GM23338 (cell line): ENCODE measurements at places on chromosomes 11 and 22. TPM values are rescaled to one million over a fixed set of nuclear protein-coding genes. Genes with fewer than 3 reads are reported as not detected.

MYO18B gene
- total RNA-seq, result 0.27 and 0.45 TPM in 2 replicates

CCDC15 gene
- 3.3 and 8.0 TPM in 2 replicates for total RNA-seq

IGF2 gene
- total RNA-seq, result 0.70 and 1.4 TPM in 2 replicates

ARHGAP8 gene
- 45.4 and 62.8 TPM in 2 replicates for total RNA-seq

ABTB2 gene
- total RNA-seq, result 9.9 and 12.1 TPM in 2 replicates

USP47 gene
- total RNA-seq, result 32.1 and 36.7 TPM in 2 replicates

MS4A1 gene
- total RNA-seq, result not detected in 2 replicates

C11orf21 gene
- total RNA-seq, result not detected in 2 replicates

FAM83F gene
- 13.5 and 15.9 TPM in 2 replicates for total RNA-seq

FAT3 gene
- 64.2 and 78.0 TPM in 2 replicates for total RNA-seq

CDC42EP1 gene
- total RNA-seq, result 8.5 and 10.2 TPM in 2 replicates

DNA sequence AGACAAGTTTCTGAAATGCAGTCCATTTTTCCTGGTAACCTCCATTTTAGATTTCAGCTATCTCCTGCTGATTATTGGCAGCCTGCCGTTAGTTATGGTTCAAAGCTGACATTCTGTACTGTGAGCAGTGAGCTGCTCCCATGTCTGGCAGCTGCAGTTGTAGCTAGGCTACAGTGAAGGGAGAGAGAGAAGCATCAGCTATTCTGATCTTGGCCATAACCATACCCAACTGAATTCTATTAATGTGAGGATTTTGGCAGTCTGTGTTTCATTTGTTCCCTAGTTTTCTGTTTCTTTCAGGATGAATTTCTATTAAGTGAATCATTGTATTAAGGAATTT, 33.4 kb downstream of the SIK2 start:
- no peak for DNase-seq

DNA sequence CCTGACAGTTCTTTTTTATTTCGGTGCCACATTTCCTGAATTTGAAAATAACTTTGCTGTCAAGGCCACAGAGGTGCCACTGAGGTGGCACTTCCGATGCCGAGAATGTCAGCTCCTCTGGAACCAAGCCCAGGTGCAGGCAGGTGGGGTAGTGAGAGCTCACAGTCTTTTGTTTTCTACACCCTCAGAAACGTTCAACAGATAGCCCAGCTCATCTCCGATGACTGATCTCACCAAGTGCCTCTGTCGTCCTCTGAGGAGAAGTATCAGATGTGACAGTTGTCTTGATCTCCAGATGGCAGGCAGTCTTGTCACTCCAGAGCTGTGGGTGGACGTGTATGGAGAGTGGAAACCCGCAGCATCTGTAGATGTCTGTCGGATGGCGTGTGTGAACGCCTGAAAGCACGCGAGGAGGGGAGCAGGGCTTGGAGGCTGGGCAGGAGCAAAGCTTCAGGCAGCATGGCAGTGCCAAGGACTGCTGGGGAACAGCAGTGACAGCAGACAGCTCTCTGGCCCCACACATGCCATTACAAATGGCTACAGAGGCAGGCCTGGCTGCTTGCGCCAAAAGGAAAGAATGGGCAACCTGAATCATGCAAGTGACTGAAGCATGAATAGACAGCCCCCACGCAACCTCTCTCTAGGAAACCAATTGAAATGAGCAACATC, 877.0 kb downstream of the OPCML start:
- no peak for DNase-seq

DNA sequence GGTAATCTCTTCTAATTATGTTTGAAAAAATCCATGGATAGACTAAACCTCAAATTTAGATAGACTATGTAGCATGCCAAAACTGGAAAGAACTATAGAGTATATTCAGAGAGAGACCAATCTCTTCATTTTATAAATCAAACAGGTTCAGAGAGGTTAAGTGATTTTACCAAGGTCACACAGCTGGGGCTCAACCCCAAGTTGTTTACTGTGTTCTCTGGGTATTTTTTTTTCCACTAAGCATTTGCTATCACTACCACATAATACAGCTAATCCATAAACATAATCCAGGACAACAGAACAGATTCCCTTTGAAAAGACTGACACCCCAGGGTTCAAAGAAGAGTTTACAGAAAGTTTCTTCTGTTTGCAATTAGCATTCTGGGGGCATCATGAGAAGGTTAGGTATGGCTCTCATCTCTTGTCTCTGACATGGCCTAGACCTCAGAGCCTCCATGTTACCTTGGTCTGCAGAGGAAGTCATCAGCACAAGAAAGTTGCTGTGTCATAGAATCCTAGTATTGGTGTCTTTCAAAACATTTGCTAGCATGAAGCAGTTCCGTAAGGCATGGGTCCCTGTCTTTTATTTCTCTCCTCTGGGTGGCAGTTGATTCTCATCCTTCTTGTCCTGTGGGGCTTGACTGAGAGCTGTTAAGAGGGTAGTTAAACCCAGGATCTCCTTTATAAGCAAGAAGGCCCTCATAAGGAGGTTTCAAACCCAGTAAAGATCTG, 94.5 kb upstream of the HSD17B12 start:
- DNase-seq, result peak; percentile 37

- peak; percentile 42 for DNase-seq
Observed at GRCh38 chr11:27395556-27396258, 32.7 kb upstream of the CCDC34 start.

GRCh38 chr11:111046291-111046690, 199.2 kb upstream of the POU2AF2 start:
- no peak for DNase-seq

DNA sequence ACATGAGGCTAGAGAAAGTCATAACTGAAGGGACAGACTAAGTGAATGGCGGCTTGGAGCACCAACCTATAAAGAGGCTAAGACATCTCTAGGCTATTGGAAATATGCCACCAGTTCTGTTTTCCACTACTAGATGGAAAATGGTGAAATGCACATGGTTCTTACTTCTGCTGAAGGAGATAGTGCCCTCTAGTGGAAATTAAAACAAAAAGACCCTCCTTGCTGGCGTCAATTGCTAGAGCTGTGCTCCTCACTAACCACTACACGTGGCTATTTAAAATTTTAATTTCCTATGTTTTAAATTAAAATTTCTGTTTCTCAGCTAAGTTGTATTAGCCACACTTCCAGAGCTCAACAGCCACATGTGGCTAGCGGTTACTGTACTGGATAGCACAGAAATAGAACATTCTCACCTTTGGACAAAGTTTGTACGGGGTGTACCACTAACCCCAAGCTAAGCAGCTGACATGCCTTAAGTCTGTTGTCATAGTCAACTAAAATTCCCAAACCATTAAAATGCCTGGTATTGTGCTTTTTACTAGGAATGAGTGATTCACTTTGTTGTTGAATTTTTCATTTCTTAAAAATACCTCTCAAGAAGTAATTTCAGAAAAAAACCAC, 34.1 kb upstream of the CALCA start:
- DNase-seq, result peak; percentile 84

- no peak for DNase-seq
Observed at GRCh38 chr11:5203366-5203765, 2.9 kb upstream of the OR51V1 start.

- no peak for DNase-seq
Observed at GRCh38 chr11:30582726-30583125, 3.4 kb downstream of the MPPED2 start.

DNA sequence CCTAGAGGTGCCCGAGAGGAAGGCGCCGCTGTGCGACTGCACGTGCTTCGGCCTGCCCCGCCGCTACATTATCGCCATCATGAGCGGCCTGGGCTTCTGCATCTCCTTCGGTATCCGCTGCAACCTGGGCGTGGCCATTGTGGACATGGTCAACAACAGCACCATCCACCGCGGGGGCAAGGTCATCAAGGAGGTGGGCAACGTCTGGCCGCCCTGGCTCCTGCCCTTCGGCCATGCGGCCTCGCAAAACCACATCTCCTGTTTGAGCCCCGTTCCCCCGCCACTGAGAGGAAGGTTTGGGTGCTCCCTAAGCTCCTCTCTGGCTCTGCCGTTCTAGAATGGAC, 3.4 kb downstream of the SLC17A6 start:
- peak; percentile 63 for DNase-seq

- DNase-seq, result peak; percentile 51
Observed at GRCh38 chr11:130403271-130403804, 25.1 kb downstream of the ADAMTS8 start.

DNA sequence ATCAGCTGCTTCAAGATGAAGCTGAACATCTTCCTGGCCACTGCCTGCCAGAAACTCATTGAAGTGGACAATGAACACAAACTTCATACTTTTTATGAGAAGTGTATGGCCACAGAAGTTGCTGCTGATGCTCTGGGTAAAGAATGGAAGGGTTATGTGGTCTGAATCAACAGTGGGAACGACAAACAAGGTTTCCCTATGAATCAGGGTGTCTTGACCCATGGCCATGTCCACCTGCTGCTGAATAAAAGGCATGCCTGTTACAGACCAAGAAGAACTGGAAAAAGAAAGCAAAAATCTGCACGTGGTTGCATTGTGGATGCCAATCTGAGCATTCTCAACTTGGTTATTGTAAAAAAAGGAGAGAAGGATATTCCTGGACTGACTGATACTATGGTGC, 22.2 kb upstream of the BIRC3 start:
- no peak for DNase-seq

GRCh38 chr11:101030692-101031091, 98.9 kb downstream of the PGR start:
- DNase-seq, result no peak

GRCh38 chr11:125075242-125075625, 12.1 kb downstream of the SLC37A2 start:
- DNase-seq, result no peak

DNA sequence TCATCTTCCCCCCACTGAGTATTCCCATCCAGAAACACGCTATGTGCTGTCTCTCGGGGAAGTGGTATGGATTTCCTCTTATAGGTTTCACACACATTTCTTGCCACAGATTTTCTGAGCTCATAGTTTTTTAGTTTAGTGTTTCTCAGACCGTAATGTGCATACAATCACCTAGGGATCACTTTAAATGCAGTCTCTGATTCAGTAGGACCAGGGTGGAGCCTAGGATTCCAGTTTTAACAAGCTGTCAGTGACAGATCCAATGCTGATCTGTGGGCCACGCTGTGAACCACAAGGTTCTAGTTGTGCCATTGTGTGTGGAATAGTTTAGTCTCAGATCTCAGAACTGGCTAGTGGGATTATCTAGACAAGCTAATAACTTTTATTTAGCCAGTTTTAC, 23.7 kb upstream of the CXCR5 start:
- DNase-seq, result no peak

- no peak for DNase-seq
Observed at GRCh38 chr11:1333860-1334259, 24.4 kb upstream of the TOLLIP start.

- DNase-seq, result no peak
Observed at GRCh38 chr11:94017446-94017845, 3.7 kb upstream of the HEPHL1 start.

GRCh38 chr11:103690356-103690755, 346.1 kb upstream of the DDI1 start:
- DNase-seq, result no peak

DNA sequence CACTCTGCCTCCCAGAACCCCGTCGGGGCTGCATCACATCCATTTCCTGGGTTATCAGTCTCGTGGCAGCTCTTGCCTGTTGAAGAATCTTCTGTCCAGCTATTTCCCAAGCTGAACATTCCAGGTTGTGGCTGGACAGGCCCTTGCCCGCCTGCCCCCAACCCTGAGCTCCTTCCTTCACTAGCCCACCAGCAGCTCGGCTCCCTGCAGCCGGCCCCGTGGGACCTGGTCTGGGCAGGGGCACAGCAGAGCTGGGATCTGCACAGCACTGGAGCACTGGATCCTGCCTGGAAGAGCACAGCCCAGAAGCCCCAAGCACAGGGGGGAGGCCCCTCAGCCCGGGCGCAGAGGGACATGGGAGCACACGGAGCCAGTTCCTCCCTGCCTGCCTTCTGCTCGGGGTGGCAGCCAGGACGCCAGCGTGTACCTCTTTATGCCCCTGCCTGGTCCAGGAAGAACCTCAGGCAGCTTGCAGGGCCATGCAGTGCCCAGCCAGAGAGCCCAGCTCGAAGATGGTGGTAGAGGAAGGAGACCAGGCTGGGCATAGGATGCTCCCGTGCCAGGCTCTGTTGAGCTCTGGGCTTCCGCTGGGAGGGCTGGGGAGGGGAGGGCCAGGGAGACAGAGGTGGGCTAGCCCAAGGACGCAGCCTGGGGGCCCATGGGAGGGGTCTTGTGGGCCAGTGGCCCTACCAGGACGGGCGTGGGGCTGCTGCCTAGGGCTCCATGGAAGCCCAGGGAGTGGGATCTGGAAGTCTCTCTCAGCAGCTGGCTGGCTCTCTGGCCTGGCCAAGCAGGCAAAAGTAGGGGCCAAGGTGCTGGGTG, 16.6 kb upstream of the GNB1L start:
- no peak for DNase-seq

DNA sequence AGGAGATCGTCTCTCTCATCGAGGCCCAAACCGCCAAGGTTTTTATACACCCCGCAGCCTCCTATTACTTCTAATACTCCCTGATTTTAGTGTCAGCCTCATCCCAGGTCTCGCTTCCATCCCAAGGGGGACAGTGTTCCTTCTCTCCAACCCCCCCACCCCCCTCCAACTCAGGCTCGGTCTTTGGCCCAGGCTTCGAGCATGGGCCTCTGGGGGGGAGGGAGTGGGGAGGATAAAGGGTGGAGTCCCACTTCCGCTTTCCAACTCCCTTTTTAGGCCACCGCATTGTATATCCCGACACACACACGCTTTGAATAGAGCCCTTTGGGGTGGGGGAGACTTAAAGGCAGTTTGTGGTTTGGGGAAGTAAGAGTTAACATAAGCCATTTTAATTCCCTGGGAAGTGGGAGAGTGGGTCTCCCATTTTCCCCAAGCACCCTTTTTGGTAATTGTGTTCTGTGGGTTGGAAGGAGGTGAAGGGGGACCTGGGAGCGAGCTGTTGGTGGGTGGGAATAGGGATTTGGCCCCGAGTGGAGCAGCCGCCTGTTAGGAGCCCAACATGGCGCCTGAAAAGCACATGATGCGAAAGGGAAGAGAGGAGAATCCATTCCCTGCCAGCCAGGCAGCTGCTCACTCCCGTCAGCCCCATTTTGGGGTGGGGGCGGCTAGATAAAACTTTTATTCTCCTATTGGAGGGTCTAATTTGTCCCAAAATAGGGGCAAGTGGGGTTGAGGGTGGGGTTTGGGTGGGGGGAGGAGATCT, 844 bp downstream of the PCF11 start:
- DNase-seq, result peak; percentile 62

GRCh38 chr22:20805972-20806471, 32.1 kb downstream of the SERPIND1 start:
- no peak for DNase-seq

GRCh38 chr11:129884581-129884980, 10.8 kb downstream of the NFRKB start:
- DNase-seq, result no peak

DNA sequence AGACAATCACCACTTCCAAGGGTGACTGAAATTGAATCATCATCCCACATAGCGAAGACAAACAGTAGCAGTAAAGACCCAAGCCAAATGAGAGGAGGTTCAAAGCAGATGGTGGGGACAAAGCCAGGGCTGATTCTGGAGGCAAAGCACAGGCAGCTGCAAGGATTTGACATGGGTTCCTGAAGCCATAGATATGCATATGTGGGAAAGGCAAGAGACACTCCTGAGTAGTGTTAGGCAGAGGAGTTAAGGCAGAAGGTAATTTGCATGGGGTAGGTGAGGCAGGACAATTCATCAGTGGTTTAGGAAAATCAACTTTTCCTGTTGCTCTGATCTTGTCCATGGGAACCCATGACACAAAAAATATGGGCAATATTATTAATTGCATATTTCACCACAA, 462.8 kb downstream of the FAM181B start:
- peak; percentile 21 for DNase-seq
